ENCODE measurements at places on chromosomes 6 and 20.
A peak's percentile ranks its signal among the peaks of the same experiment; 100 is the strongest.

DNA sequence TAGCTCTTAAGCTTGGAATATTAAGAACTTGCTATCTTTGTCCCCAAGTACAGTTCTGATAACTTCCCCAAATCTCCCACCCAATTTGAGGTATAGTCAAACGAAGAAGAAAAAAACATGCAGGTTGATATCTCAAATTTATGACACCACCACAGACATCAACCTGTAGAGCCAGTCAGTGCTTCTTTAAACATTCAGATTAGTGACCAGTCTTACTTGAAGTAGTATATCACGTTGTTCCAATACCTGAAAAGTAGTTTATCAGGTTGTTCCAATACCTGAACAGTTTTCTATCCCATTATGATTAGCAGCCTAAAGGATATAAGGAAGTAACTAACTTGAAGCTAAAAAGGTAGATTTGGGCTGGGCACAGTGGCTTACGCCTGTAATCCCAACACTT lies 85.3 kb downstream of the ALDH8A1 start:
- no peak for DNase-seq

DNA sequence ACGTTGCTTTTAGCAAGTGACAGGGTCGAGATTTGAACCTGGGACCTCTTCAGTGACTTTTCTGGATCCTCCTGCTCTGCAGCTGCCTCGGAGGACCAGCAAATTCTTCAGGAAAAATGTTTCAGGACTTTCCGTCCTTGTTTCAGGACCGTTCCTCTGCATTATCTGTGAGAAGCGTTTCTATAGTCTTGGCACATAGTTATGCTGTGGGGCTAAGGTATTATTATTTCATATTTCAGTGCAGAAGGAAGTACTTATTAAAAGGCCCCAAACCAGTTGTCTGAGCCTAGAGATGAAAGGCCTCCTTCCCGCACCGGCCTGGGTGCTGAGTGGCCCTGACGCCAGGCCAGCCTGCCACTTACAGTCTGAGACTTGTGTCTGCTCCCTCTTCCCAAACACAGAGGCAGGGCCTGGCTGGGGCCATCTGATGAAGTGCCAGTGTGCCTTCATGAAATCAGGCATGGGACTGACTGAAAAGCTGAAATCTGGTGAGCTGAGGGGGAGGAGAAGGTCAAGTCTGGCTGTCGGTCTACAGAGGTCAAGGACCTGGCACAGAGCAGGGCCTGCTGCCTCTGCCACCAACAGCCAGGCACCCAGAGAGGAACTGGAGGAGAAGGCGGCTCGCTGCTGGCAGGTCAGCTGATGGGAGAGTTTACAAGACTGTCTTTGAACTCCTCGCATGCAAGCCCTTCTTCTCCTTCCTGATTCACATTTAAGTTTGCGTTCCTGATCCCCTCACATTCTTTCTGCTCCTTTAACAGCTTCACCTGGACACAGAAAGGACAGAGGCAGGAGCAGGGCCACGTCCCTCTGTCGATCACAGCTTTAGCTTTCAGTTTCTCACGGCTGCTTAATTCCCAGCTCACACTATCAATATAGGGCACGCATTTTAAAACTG lies 8.9 kb upstream of the QKI start:
- peak; percentile 28 for DNase-seq

- DNase-seq: no peak
Observed at GRCh38 chr6:41728073-41728936, 7.1 kb downstream of the TFEB start.

DNA sequence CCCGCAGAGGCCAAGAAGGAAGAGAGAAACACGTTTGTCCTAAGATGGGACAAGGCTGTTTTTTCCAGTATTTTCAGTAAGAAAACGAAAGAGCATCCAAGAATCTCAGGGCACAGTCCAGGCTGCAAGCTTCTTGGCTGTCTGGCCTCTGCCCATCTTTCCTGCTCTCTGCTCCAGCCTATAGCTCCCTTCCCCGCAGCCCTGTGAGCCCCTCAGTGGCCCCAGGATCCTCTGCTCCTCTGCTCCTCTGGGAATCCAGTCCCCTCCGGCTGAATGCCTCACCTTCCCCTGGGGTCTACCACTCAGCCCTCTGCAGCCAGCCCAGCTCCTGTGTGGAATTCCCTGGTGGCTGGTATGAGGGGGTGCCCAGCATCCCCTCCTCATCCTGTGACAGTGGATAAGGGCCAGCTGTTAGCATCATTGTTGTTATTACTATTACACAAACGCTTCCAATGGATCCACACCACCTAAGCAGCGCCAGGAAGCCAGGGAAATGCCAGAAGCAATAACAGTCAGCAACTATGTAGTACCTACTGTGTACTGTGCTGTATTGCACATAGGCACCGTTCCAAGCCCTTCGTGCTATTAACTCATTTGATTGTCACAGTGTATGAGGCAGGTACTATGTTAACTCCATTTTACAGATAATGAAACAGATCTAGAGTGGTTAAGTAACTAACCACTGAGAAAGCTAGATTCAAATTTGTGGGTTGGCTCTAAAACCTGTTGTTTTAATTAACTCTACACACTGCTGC lies 60.3 kb upstream of the PTPN1 start:
- DNase-seq: no peak

DNA sequence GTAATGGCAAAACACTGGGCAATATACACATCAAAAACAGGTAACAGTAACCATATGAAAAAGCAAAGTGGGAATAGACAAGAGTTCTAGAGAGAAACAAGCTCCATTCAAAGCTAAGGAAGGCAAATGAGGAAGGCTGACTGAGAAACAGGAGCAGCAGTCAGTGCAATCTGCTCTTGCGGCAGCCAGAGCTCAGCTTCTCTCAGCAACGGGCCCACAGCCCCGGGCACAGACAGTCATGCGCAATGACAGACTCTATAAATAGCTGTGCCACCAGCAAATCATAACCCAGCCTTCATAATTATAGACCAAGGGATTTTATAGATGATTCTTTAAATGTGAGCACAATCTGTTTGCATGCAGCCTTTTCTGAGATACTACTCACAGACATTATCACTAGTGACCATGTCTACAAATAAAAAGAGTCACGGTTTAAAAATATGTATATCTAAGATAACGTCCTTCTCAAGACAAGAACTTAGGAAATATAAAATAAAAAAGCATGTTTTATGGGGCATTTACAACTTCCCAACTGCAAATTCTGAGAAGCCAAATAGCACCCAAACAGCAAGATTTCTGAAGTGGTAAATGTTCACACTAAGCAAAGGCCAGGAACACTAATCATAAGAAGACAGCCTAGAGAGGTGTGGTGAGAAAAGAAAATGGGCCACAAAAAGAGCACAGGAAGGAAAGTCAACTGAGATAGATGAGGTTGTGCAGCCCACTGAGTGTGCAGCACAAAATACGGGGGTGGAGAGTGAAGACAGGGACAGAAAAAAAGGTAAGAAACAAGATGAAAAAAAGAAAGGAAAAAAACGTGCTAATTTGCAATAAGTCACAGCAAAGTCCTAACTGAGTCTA lies 39.9 kb upstream of the BEND6 start:
- DNase-seq: no peak

DNA sequence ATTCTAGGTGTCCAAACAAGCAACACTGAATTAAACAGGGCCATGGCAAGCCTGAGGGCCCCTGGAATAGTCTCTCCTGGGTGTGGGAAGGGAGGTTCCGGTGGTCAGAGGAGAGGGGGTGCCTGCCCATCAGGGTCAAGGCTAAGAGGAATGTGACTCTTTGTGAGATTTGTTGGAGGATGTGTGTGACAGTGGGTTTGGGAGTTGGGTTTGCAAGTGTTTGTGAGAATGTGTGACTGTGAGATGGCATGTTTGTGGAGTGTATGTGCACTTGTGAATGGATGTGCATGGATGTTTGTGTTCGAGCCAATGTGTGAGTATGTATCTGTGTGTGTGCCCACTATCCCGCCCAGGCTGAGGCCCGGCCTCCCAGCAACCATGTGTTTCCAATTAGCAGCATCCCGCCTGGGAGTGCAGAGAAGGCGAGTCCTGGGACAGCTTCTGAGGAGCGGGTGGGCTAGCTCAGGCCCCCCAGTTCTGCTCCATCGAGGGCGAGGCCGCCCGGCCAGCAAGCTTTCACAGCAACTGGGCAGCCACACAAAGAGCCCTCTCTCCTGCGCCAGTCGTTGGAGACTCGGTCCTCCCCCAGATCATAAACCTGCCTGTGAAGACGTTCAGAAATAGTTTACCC lies 12.6 kb downstream of the FOXC1 start:
- no peak for DNase-seq

GRCh38 chr6:45718871-45719270 lies 296.8 kb downstream of the CLIC5 start:
- peak; percentile 81 for DNase-seq

GRCh38 chr20:25353747-25354705 lies 36.6 kb downstream of the ABHD12 start:
- no peak for DNase-seq

DNA sequence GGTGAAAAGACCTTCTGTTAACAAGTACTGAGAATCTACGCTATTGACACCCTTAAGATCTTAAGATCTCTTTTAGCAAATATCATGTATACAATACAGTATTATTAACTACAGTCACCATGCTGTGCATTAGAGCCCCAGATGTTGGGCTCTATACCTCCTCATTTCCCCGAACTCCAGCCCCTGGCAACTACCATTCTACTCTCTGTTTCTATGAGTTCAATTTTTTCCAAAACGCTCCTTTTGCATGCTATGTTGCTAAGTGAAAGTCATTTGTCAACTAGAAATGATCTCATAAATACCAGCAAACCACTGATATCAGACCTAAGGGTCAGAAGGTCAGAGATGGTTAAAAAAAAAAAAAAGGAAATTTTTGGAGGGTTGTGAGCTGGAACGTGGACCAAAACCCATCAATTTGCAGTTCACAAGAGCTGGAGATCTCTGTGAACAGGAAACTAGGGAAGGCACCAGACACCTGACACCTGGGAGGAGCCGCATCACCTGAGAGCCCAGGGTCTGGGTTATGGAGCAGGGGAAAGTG lies 122.0 kb upstream of the KCNK16 start:
- DNase-seq: no peak

GRCh38 chr20:49032455-49032854 lies 13.7 kb upstream of the CSE1L start:
- no peak for DNase-seq

DNA sequence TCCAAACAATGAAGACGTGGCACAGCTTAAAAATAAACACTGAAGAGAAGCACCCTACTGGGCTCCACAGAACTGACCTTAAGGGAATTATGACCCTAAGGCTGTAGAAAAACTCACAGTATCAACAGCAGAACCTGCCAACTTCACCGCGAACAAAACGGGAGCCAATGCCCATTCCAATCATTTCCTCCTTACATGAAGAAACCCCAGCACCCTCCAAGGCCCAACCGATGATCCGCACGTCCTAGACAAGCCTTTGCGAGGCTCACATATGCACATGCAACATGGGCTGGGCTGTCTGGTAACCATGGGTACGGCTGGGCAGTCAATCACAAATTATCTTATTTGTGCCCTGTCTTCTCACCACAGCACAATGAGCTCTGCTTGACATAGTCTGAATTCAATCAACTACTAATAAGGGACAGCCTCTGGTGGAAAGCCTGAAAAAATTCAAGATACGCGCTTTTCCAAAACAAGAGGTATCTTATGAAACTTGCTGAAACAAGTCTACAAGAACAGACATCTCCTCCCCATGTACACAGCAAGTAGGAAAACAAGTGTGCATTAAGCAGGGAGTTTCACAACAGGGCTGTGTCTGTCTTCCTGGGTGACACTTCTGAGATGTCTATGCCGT lies 1.7 kb downstream of the DIDO1 start:
- DNase-seq: peak; percentile 48

DNA sequence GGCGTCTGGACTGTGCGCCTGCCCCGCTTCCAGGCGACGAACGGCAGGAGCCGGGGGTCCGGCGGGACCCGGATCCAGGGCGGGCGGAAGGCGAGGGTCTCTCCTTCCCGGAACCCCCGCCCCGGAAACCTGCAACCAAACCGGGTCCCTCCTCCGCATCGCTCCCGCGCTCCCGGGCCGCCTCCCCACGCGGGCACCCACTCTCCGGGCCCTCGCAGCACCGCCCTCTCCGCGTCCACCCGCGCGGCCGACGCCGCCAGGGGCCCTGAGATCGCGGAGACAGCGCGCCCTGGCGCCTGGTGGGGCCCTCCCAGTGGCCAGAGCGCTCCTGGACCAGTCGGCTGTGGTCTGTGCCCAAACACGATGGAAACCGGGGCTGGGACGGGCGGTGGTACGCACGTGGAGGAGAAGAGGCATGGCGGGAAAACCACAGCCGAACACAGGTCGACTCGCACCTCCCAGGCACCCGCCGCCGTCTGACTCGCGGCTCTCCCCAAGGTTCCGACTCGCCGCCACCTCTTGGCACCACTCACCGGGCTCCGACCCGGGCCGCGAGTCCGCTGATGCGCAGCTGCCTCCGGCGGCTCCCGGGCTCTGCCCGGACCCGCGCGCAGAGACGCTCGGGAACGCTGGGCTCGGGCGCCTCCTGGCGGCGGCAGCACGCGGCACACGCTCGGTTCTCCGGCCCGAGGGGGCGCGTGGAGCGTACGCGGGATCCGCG lies 7.9 kb downstream of the NKX2-2 start:
- peak; percentile 37 for DNase-seq

- no peak for DNase-seq
Observed at GRCh38 chr6:679282-679681, 13.7 kb downstream of the EXOC2 start.

DNA sequence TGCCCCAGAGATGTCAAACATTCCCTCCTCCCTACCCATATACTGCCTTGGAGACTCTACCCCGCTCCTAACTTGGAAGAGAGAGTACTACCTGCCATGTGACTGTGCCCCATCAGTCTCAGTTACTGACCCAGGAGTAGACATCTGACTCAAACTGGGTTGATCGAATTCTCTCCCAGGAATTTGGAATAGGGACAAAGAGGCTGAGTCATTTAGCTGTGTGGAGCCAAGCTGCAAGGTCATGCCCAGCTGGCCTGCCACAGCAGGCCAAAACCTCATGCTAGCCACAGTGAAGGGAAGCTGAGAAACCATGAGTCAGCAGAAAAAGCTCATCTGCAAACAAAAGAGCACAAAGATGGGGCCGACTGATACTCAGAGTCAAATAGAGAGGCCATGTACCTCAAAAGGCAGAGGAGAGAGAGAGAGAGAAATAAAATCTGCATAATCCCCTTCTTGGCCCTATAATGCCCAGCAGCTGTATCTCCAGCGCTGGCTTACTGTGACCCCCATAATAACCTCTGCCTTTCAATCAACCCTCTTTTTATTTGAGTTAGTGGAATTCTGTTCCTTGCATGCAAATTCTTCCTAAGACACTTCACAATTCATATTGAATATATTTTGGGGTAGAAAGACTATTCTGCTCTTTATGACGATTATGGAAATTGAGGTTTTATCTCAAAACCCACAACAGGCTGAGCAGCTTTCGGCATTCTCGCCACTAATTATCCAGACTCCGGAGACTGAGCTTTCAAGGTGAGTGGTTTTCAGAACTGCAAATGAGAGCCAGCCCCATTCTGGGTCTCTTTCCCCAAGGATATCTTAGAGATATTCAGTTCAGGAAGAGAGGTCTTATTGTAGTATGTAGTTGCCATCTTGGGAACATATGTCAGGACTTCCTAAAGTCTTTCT lies 21.4 kb upstream of the AKIRIN2 start:
- peak; percentile 97 for DNase-seq

- peak; percentile 13 for DNase-seq
Observed at GRCh38 chr20:5859608-5860007, 90.7 kb downstream of the TRMT6 start.
